Stimulated activated CD4-positive, alpha-beta T cell treated with anti-CD3 and anti-CD28 coated beads, Interleukin-1b, Interleukin-23, amount 100 ng/mL, for 1 hour (primary cell): ENCODE measurements at places on chromosomes 3 and 15.

GRCh38 chr15:33131552-33132232 lies 62.8 kb downstream of the FMN1 start:
- no peak for DNase-seq

DNA sequence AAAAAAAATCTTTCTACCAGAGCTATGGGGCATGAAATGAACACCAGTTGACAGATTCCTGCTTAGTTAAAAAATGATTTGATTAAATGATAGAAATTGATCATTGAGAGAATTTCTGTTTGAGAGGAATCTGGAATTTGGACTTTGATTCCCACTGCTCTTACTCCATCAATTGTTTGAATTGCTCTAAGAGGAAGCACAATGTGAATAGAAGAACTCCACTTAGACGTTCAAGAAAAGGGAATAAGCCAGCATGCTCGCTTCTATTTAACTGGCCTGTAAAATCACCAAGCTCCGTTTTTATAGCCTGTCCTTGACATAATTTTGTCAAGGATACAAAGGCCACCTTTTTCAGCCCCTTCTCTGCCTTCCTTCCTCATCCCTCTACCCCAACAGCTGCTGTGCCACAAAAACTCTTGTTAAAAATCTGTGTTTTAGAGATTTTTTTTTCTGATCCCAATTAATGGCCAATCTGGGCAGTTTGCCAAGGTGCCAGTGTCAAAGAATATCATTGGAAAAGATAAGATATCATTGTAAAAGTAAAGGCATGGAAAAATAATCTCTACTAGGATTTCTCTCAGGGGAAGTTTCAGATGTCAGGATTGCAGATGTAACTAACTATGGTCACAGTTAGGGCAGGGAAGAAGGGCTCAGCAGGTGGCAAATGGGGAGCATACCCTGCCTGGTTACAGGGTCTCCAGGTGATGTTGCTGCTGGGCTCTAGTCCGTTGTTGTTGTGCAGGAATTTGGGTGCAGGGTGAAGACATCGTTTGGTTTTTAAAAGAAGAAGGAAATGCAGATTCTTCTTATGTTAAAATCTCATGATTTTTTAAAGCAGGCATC lies 301.8 kb upstream of the PDZRN3 start:
- DNase-seq = no peak

DNA sequence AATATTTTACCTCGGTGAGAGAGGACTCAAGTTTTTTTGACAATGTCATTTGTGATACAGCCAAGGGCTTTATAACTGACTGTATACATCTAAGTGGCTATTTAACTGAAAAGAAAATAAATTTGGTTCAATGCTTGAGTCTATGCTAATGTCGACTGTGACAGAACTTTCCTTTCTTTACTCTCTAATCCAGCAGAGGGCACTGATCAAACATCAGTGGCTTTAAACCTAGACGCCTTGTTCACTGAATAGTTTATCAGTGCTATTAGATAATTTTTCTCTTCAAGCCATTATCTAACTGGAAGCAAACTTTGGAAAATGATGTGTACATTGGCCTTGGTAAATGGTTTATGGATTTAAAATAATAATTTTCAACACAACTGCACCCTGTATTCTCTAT lies 285.1 kb downstream of the CHL1 start:
- no peak for DNase-seq

- DNase-seq = no peak
These were observed 65.2 kb downstream of the EIF4E3 start for GRCh38 chr3:71659864-71660591.

GRCh38 chr3:196390116-196390515 lies 42.1 kb downstream of the UBXN7 start:
- no peak for DNase-seq

GRCh38 chr3:30747771-30748281 lies 141.4 kb downstream of the TGFBR2 start:
- DNase-seq = no peak

GRCh38 chr3:11482021-11482420 lies 161.7 kb downstream of the VGLL4 start:
- no peak for DNase-seq

DNA sequence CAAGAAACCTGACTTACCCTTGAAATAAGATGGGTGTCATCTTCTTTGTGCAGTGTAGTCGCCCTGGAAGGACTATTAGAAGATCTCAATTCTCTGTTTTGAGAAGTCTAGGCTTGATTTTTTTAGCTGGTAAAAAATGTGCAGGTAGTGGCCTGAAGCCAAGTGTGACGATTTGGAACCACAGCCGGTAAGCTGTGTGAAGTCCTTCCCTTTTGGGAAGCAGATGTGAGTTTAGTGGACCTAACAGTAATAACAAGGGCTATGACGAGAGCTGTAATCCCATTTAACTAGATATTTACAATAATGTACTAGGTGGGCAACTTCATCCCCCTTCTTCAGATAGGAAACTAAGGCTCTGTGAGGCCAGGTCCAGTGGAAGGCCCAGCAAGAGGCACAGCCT lies 81.7 kb upstream of the MYZAP start:
- no peak for DNase-seq
